Left kidney (tissue), 8 donors: ENCODE measurements at places on chromosomes 7 and 10.

- no peak for DNase-seq
Observed at GRCh38 chr7:132145466-132145865, 430.8 kb downstream of the PLXNA4 start.

GRCh38 chr7:186516-187113 lies 5.8 kb upstream of the FAM20C start:
- no peak for DNase-seq

- no peak for DNase-seq
Observed at GRCh38 chr10:7320072-7320471, 90.8 kb downstream of the SFMBT2 start.

GRCh38 chr7:142646386-142647140 lies 102.7 kb upstream of the PRSS1 start:
- DNase-seq, result no peak

- DNase-seq, result no peak
Observed at GRCh38 chr7:152752200-152752912, 7.2 kb upstream of the ACTR3B start.

- no peak for DNase-seq
Observed at GRCh38 chr7:138962561-138963270, 18.5 kb downstream of the KIAA1549 start.

- no peak for DNase-seq
Observed at GRCh38 chr10:49837051-49837478, 74.9 kb upstream of the OGDHL start.

GRCh38 chr7:143049362-143049761 lies 2.8 kb upstream of the OR6V1 start:
- no peak for DNase-seq

DNA sequence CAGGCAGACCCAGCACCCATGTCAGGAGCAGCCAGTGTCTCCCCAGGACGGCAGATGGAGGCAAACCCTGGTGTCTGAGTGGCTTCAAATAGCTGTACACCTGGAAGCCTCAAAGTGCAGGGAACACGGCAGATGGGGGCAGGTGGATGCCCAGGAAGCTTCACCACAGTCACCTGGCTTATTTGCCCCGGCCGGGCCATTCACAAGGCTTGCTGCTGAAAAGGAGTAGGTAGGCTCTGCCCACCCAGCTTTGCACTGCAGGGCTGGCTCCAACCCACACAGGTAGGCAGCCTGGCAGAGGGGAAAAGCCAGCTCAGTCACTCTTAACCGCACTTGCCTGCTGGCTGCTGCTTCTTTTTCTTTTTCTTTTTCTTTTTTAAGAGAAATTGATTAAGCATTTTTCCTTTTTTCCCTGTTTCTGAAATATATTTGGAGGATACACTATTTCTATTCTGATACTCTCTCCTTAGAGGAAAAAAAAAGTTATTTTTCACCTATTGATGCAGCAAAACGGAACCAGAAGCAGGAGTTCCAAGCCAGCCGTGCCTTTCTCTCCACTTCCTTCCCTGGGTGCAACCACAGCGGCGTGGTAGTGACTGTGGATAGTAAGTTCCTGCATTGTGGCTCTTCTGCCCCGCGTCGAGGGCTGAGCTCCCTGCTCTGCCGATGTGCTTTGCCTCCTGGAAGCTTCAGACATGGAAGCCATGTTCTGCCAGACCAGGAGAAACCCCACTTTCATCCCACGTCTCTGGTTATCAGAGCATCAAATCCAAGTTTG lies 118.3 kb downstream of the KLF6 start:
- DNase-seq, result no peak

GRCh38 chr10:282294-283139 lies 147.3 kb downstream of the ZMYND11 start:
- DNase-seq, result no peak

GRCh38 chr10:112832361-112832878 lies 117.6 kb upstream of the TCF7L2 start:
- no peak for DNase-seq

GRCh38 chr7:7271094-7271874 lies 88.9 kb downstream of the C1GALT1 start:
- DNase-seq, result no peak

DNA sequence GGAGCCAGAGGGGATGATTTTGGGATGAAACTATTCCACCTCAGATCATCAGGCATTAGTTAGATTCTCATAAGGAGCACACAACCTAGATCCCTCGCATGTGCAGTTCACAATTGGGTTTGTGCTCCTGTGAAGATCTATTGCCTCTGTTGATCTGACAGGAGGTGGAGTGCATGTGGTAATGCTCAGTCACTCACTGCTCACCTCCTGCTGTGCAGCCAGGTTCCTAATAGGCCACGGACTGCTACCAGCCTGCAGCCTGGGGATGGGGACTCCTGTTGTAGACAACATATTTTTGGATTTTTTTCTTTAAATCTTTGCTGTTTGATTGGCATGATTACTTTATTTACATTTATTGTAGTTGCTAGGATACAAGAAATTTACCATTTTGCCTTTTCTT lies 765.0 kb downstream of the INHBA start:
- no peak for DNase-seq

- no peak for DNase-seq
Observed at GRCh38 chr10:71308244-71308643, 10.8 kb upstream of the SLC29A3 start.

GRCh38 chr7:138878856-138879255 lies 80.9 kb upstream of the ATP6V0A4 start:
- DNase-seq, result no peak

- DNase-seq, result no peak
Observed at GRCh38 chr10:21169271-21169670, 272.2 kb upstream of the NEBL start.

GRCh38 chr10:74502963-74503608 lies 323.3 kb upstream of the KAT6B start:
- no peak for DNase-seq

GRCh38 chr7:70529914-70530585 lies 601.9 kb upstream of the GALNT17 start:
- DNase-seq, result no peak

DNA sequence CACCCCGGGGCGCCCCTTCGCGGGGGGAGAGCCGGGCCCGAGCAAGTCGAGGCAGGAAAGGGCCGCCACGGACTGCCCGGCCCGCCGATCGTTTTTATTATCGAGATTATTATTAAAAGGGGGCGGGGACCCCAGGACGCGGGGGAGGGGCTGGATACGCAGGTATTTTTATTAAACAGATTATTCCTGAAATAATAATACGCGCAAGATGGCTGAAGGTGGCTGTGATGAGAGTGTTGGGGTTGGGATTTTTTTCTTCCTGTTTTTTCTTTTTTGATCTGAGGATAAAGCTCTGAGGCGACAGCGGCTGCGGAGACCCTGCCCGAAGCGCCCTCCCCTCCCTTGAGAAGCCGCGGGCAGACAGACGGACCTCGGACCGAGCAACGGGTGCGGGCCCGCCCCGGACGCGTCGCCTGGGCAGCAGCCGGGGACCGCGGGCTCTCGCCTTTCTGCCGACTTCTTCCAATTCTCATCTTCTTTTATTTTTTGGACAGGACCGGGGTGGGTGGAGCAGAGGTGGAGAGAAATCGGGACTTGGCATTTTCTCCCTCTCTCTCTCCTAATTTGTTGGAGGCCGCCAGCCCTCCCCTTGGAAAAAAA lies 1.4 kb upstream of the TRIM8 start:
- no peak for DNase-seq

DNA sequence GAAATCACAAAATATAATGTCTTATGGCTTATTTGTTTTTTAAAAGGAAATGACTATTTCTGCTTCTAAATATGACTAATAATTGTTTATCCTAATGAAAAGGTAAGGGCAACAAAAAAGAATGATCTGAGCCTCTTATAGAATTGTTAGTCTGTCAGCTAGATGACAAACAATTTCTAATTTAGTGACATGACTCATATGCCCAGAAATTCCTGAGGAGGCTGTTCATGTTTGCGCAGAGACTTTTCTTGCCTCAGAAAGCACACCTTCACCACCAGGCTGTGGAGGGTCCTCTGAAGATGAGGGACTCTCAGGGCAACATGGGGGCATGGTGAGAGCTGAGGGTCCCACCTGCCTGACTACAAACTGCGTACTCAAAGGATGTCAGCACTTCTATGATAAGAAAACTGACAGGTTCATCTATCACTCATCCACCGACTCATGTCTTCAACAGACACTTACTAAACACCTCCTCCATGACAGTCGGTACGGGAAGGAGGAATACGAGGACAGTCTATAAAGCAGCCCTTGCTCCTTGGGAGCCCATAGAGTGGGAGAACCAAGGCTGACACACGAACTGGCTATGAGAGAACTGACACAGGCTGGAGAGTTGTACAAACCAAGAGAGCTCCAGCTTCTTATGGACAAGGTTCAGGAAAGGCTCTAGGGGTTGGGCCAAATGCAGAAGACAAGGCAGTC lies 102.0 kb downstream of the PKD1L1 start:
- no peak for DNase-seq
